NCI-H2107 (cell line): ENCODE measurements at places on chromosomes 6 and 20.

DNA sequence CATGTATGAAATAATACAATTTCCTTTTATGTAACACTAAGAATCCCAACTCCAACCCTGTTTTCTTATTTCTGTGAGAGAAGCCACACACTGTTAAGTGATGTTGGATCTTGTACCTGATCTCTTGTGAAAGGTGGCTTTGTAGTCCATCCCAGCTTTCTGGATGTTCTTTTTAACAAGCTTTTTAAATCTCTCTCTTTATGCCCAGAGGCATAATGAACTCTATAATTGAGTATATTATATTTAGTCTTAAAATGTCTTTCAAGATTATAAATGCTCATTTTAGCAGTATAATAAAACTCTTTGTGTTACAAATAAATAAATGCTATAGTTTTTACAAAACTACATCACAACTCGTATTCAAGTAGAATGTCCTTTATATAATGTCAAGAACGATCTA is 922.1 kb downstream of the EPHA7 start:
- DNase-seq, result no peak

DNA sequence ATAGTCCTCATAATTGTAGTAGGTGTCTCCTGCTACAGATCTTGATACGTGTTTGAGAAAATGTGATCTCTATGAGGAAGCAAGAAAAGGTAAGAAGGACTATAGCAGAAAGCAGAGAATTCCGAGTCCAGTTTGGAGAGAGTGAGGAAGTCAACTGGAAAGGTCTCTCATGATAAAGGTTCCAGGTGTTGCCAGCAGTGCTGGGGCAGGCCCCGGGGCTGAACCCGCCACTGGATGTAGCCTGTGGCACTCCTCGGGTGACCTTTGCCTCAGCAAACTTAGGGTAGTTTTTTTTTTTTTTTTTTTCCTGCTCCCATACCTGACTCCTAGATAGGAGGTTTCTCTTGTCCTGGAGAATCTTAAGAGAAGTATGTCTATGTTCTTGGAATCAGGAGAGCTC is 62.8 kb downstream of the FAM120B start:
- no peak for DNase-seq

DNA sequence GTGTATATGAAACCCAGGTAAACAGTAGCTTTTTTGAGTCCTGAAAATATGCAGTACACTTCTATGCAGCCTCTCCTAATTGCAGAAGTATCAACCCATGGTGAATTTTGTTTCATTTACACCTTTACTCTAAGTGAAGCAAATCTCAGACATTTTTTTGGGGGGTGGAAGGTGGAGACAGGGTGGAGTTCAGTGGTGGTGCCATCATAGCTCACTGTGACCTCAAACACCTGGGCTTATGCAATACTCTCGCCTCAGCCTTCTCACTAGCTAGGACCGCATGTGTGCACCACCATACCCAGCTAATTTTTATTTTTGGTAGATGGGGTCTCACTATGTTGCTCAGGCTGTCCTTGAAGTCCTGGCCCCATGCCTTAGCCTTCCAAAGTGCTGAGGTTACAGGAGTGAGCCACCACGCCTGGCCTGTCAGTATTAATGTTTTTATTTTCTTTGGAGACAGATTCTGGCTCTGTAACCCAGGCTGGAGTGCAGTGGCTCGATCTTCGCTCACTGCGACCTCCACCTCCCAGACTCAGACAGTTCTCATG is 80.3 kb downstream of the JARID2 start:
- DNase-seq, result no peak

GRCh38 chr6:47034926-47035325 is 7.2 kb downstream of the ADGRF1 start:
- no peak for DNase-seq

- DNase-seq, result no peak
These were observed 207.1 kb downstream of the NFATC2 start for GRCh38 chr20:51335329-51335841.
